ENCODE measurements at places on chromosomes 16 and 17.

GRCh38 chr17:32927201-32927723 lies 691 bp upstream of the TMEM98 start:
- DNase-seq, result no peak

DNA sequence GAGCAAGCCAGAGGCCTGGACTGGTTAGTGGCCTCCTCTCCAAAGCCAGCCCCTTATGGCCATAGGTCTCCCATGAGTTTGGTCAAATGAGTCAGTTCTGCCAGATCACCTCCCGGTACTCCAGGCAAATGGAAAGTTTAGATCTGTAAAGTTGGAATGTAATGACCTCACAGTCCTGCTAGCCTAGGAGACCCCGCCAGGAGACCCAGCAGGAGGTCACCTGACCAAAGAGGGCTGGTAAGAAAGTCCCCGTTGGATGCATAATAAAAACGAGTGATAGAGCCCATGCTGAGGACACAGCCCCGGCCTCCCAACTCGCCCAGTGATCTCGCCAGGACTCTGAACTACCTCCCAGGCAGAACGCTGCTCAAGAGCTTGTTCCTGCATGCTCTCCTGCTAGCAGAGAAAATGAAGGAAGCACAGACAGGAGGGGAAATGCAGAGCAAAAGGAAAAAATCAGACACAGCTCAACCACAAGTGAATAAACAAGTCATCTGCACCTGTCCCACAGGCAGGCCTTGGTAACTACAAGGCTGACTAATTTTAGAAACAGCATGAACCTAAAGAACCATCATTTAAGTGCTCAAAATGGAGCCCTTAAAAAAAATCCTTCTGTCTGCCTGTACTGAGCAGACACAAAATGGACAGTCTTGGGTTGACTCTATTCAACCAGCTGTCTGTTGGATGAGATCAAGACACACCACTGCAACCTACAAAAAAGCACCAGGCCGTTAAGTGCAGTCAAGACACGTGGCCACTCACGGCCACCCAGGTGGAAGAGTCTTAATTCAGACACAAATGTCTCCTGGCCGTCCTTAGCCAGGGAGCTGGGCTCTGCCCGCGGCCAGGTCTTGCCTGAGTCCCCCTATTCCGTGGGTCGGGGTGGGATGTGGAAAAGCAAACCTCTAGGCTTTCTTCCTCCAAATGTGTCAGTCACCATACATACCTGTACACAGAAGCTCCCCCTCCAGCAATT lies 9.2 kb downstream of the CDIP1 start:
- DNase-seq, result no peak

- no peak for DNase-seq
Measured at GRCh38 chr17:49875685-49876084, 27.8 kb upstream of the TAC4 start.

- no peak for DNase-seq
Measured at GRCh38 chr17:18974407-18975149, 22.6 kb downstream of the SLC5A10 start.

DNA sequence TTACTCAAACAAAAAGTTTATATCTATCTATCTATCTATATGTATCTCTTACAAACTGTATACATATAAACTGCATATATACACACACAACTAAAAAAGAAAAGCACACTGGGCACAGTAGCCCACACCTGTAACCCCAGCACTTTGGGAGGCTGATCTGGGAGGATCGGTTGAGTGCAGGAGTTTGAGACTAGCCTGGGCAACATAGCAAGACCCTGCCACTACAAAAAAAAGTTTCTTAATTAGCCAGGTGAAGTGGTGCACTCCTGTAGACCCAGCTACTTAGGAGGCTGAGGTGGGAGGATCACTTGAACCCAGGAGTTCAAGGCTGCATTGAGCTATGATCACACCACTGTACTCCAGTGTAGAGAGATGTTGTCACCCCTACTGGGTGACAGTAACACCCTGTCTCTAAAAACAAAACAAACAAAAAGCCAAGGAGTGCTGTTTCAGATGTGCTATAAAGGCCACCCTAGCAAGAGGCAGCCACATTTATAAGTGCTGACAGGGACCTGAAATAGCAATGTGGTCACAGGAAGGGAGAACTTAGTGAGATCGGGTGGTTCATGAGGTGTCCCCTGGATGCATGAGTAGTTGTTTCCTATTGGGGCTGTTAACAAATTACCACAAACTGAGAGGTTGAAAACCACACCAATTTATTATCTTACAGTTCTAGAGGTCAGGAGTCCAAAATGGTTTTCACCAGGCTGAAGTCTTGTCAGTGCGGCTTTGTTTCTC lies 4.8 kb downstream of the CD2BP2 start:
- no peak for DNase-seq

DNA sequence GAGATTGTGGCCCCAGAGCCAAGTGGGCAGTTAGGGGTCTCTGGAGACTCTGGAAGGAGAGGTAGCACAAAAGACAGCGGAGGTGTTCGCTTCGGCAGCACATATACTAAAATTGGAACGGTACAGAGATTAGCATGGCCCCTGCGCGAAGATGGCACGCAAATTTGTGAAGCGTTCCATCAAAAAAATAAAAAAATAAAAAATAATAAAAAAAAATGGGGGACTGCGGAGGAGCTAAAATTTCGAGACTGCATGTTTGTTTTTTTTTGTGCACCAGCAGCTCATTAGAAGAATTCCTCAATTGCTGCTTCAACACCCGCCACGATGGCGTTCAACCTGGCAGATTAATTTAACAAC lies 39.1 kb downstream of the IGF2BP1 start:
- DNase-seq, result no peak

GRCh38 chr17:78185981-78186691 lies 716 bp downstream of the TK1 start:
- no peak for DNase-seq

- no peak for DNase-seq
Measured at GRCh38 chr17:77687921-77688320, 270.6 kb upstream of the TNRC6C start.

- no peak for DNase-seq
Measured at GRCh38 chr16:71807905-71808592, 585 bp downstream of the AP1G1 start.

GRCh38 chr16:8892101-8892575 lies 10.0 kb downstream of the LITAFD start:
- DNase-seq, result no peak
